Activated T-cell treated with anti-CD3 and anti-CD28 coated beads, Interleukin-2, amount 50 U/mL, for 4 hours (primary cell): ENCODE measurements at places on chromosomes 11 and 22. TPM values are rescaled to one million over a fixed set of nuclear protein-coding genes. Genes with fewer than 3 reads are reported as not detected.

Gene ELMOD1
- not detected for total RNA-seq

Gene TPBGL
- 0.40 TPM for total RNA-seq

Gene MMP8
- total RNA-seq = not detected

Gene GGT1
- total RNA-seq = 23.6 TPM

Gene OR51B4
- total RNA-seq = not detected

Gene ARHGEF17
- total RNA-seq = 0.13 TPM

Gene RBM14
- total RNA-seq = 223 TPM

Gene LMO2
- 0.18 TPM for total RNA-seq

Gene SLC22A9
- not detected for total RNA-seq

Gene RFPL1
- total RNA-seq = not detected

Gene KCTD14
- total RNA-seq = 0.38 TPM

Gene BRSK2
- 0.94 TPM for total RNA-seq

Gene STK33
- 1.4 TPM for total RNA-seq

Gene LIF
- 440 TPM for total RNA-seq

Gene USP2
- 0.53 TPM for total RNA-seq

Gene NCAM1
- 0.57 TPM for total RNA-seq

Gene SAA4
- not detected for total RNA-seq

Gene SHISAL1
- not detected for total RNA-seq

Gene APOBEC3F
- total RNA-seq = 8.7 TPM

Gene BDNF
- total RNA-seq = 0.05 TPM

Gene APOL1
- total RNA-seq = 42.0 TPM

Gene C1QTNF6
- 2.4 TPM for total RNA-seq

Gene ARHGAP20
- total RNA-seq = 0.08 TPM

Gene PKNOX2
- not detected for total RNA-seq

Gene C11orf42
- not detected for total RNA-seq

Gene CNTF
- 3.5 TPM for total RNA-seq

Gene MMP13
- total RNA-seq = not detected

Gene KRTAP5-11
- not detected for total RNA-seq

Gene CABP7
- total RNA-seq = 0.11 TPM

Gene LINC01488
- not detected for total RNA-seq

Gene MAPK8IP2
- 0.16 TPM for total RNA-seq

Gene MFRP
- not detected for total RNA-seq

Gene USH1C
- not detected for total RNA-seq

Gene DDX6
- 132 TPM for total RNA-seq

Gene TUB
- 0.14 TPM for total RNA-seq

Gene ARSA
- 13.1 TPM for total RNA-seq
